Upper lobe of left lung (tissue), 6 donors: ENCODE measurements at places on chromosomes 5 and 9. TPM values are rescaled to one million over a fixed set of nuclear protein-coding genes. Genes with fewer than 3 reads are reported as not detected.

DNA sequence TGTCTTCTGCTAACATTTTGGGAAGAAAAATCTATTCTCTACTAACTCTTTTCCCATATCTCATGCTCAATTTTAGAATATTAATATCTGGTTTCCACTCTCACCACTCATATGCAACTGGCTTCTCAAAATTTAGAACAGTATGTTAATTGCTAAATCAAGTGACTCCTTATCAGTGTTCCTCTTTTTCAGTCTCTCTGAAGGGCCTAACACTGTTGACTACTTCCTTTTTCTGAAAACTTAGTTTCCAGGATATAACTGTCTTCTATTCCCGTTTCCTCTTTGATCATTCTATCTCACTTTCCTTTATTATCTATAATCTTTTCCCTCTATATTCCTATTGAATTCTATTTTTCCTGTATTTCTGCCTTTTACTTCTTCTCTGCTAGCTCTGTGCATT, 1717.2 kb upstream of the C9orf72 start:
- no peaks in the 10 kb centered on the region for H3K4me1 ChIP-seq
- no peak overlapping the region for H3K27ac ChIP-seq
- no peaks in the 10 kb centered on the region for H3K36me3 ChIP-seq
- no peak for DNase-seq

Gene IL31RA
- not detected for total RNA-seq

DNA sequence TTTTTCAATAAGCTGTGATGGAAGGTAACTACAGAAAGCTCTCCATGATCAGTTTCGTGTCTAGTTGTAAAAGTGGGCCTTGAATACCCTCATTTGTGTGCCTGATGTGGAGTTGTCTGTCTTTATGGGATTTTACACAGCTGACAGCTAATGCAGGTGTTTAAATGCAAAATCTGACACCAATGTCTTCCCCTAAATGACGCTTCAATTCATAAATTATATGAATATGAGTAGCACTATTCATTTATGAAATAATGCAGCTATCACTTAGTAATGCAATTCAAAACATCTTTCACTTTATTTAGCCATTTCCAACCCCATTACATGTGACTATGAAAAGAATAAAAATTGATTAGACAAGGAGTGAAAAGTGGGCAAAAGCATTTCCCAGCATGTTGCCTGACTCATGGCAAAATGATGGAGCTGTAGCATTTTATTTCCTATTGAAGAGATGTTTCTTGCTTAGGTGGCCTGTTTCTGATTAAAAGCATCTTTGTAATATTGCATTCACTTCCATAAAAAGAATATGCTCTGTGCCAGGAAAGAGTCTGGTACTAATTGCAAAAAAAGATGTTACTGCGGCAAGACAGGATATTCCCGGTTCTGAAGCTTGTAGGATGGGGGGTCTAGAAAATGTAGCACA, 116.7 kb upstream of the HAPLN1 start:
- no peaks in the 10 kb centered on the region for H3K4me1 ChIP-seq
- DNase-seq: no peak
- no peak overlapping the region for H3K27ac ChIP-seq
- no peaks in the 10 kb centered on the region for H3K36me3 ChIP-seq
- no peak overlapping the region for H3K4me3 ChIP-seq

DNA sequence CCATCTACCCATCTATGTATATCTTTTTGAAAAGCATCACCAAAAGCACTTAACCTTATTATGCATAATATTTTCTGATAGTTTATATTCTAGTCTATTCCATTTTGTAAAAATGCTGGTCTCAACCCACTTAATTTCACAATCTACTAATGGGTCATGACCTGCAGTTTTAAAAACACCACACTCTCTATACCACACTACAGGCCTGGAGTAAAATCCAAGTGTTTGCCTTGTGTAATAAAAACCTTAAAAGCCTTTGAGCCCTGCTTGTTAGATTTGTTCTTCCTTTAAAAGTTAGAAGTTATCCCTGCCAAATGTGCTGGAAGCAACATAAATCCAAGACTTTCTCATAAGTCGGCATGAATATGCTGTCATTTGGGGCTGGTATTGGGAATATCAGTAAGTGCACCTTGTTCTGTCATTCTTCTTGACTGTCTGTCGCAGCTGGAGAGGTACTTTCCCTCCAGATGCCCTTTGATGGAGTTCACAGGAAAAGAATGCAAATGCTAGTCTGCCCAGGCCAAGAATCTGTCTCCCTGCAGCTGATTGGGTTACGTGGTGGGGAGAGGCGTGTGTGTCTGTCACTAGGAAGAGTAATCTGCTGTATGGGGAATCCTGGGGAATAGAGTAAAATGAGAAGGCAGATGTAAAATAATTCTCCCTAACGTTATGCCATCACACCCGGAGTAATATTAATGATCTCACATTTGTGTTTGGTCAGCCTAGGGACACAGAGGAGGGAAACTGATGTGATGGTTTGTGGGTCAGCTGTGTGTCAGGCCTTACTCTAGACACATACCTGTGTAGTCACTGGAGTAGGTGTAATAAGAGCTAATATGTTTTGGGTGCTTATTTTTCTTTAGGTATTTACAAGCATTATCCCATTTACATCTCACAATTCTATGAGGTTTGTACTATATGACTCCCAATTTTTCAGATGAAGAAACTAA, 79.4 kb downstream of the ZNF366 start:
- H3K27me3 ChIP-seq: no peaks in the 10 kb centered on the region
- no peaks in the 10 kb centered on the region for H3K36me3 ChIP-seq
- DNase-seq: no peak
- peaks cover 7% of the 10 kb centered on the region for H3K4me1 ChIP-seq
- H3K27ac ChIP-seq: no peak overlapping the region

Gene SPINK6
- total RNA-seq: not detected

- no peak overlapping the region for H3K4me3 ChIP-seq
- no peaks in the 10 kb centered on the region for H3K27me3 ChIP-seq
- no peak for DNase-seq
Observed at GRCh38 chr5:17991775-17992174, 357.5 kb downstream of the TAF11L14 start.

Gene SLC6A3
- 0.52 TPM for total RNA-seq

Gene OLFM1
- 8.0 TPM for total RNA-seq

GRCh38 chr5:1759378-1759970, 40.2 kb downstream of the MRPL36 start:
- no peaks in the 10 kb centered on the region for H3K36me3 ChIP-seq
- H3K27me3 ChIP-seq: no peaks in the 10 kb centered on the region
- no peak for DNase-seq

- H3K4me3 ChIP-seq: no peak overlapping the region
- no peak overlapping the region for H3K27ac ChIP-seq
- H3K27me3 ChIP-seq: no peaks in the 10 kb centered on the region
- no peak for DNase-seq
- no peaks in the 10 kb centered on the region for H3K36me3 ChIP-seq
Observed at GRCh38 chr5:137278476-137278875, 220.7 kb downstream of the SPOCK1 start.

GRCh38 chr5:172959824-172960799, 888 bp downstream of the RPL26L1 start:
- H3K27me3 ChIP-seq: no peaks in the 10 kb centered on the region
- H3K27ac ChIP-seq: peak overlapping the region; percentile 92
- H3K4me1 ChIP-seq: peaks cover 9% of the 10 kb centered on the region
- H3K36me3 ChIP-seq: no peaks in the 10 kb centered on the region
- H3K4me3 ChIP-seq: peak overlapping the region; percentile 69

DNA sequence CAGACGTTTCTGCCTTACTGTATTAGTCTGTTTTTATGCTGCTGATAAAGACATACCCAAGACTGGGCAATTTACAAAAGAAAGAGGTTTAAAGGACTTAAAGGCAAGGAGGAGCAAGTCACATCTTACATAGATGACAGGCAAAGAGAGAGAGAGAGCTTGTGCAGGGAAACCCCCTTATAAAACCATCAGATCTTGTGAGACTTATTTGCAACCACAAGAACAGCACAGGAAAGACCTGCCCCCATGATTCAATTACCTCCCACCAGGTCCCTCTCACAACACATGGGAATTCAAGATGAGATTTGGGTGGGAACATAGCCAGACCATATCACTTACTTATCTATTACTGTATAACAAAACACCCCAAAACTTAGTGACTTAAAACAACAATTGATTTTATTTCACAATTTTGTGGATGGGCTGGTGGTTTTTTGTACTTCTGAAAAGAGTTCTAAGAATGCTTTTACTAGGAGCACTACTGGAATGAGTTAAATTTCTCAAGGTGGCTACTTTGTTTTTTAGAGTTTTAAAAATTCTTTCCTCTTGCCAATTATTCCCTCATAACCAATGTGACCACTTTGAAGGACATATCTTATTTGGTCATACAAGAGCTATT, 10.3 kb downstream of the RUSC2 start:
- H3K36me3 ChIP-seq: no peaks in the 10 kb centered on the region
- no peaks in the 10 kb centered on the region for H3K27me3 ChIP-seq
- H3K27ac ChIP-seq: no peak overlapping the region
- DNase-seq: no peak

DNA sequence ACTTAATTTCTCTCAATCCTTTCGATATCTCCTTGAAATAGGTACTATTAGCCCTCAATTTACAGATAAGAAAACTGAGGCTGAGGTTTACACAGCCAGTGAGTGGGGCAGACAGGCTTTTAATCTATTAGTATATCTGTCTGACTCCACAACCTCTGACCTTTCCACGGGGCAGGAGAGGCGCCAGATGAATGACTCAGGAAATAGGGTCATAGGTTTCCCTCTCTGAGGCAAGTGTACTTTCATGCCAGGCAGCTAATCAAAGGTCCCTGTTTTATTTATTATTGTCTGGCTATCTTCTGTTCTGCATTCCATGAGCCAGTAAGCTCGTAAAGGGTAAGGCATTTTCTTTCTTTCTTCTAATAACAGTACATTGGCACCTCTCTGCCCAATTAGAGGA, 79.6 kb upstream of the KLF4 start:
- no peak for DNase-seq
- H3K4me3 ChIP-seq: no peak overlapping the region
- no peaks in the 10 kb centered on the region for H3K36me3 ChIP-seq
- no peak overlapping the region for H3K27ac ChIP-seq
- no peaks in the 10 kb centered on the region for H3K27me3 ChIP-seq
- H3K4me1 ChIP-seq: no peaks in the 10 kb centered on the region

GRCh38 chr9:127210851-127211730, 53.5 kb upstream of the GARNL3 start:
- no peaks in the 10 kb centered on the region for H3K4me1 ChIP-seq
- H3K27me3 ChIP-seq: no peaks in the 10 kb centered on the region
- DNase-seq: peak; percentile 17
- H3K36me3 ChIP-seq: no peaks in the 10 kb centered on the region
- H3K27ac ChIP-seq: no peak overlapping the region

GRCh38 chr5:139795074-139796001, at the start of gene PSD2:
PSD2 (plus strand) TSS chr5:139795808; CDS start chr5:139809441, 13,633 bp downstream.
- H3K36me3 ChIP-seq: no peaks in the 10 kb centered on the region
- no peak for DNase-seq
- peaks cover 22% of the 10 kb centered on the region for H3K4me1 ChIP-seq
- peaks cover 4% of the 10 kb centered on the region for H3K27me3 ChIP-seq
- H3K4me3 ChIP-seq: no peak within 1 kb of the TSS

DNA sequence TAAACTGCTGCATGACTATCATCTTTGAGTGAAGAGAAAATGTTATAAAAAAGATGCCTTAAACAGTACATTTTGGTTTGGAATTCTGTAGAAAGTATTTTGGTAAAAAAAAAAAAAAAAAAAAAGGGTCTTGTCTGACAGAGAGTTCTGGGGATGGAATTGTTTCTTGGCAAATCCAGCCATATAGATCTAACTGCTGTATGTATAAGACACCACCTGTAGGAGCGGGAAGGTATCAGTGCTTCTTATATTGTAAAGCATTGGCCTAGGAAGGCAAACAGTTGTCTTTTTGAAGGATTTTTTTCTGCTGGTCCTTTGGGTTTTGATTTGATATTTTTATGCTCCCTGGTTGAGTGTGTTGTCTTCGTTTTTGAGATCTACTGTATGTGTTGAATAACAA, 2.8 kb downstream of the PURA start:
- no peak for DNase-seq
- H3K4me3 ChIP-seq: peak overlapping the region; percentile 71
- no peaks in the 10 kb centered on the region for H3K27me3 ChIP-seq

DNA sequence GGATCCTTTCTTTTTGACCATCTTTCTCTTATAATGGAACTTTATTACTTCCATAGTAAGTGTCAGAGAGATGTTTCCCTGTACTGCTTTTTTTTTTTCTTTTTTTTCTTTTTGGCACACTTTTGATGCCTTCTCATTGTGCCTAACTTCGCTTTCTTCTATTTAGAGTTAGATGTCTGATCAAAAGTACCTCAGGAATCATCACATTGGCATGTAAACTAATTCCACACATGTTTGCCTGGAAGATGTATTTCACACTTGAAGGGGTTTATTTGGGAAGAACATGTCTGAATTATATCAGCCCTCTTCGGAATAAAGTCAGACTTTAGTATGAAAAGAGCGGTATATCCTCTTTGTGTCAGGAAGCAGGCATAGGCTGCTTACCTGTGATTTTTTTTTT, 35.1 kb downstream of the SMARCA2 start:
- H3K27ac ChIP-seq: no peak overlapping the region
- H3K4me3 ChIP-seq: no peak overlapping the region
- no peak for DNase-seq
- peaks cover 23% of the 10 kb centered on the region for H3K36me3 ChIP-seq
- H3K4me1 ChIP-seq: no peaks in the 10 kb centered on the region

DNA sequence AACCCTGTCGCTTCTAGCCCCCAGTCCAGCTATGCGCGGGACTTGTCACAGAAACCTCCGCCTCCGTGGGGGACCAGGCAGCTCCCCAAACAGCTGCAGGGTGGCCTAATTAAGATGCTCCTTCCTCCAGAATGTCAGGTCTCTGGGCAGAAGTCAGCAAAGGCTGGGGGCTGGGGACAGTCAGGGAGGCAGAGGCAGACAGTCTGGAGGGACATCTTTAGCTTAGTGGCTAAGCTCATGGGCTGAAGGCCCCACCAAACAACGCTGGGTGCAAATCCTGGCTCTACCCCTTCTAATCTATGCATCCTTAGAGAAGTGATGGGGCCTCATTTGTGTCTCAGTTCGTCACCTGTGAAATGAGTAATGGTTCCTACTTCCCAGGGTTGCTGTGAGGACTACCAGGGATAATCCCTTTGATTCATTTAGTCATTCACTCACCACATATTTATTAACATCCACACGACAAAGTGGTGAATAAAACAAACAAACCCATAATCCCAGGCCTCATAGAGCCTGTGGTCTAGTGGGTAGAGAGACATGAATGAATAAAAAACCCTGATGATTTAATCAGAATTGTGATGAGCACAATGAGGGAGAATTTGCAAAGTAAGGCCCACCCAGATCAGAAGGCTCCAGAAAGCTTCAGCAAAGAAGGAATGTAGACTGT, 20.2 kb upstream of the MED27 start:
- H3K36me3 ChIP-seq: no peaks in the 10 kb centered on the region
- DNase-seq: no peak
